Effector memory CD8-positive, alpha-beta T cell (primary cell): ENCODE measurements at places on chromosomes 16 and 17.

- no peaks in the 10 kb centered on the region for H3K27me3 ChIP-seq
- peaks cover 20% of the 10 kb centered on the region for H3K36me3 ChIP-seq
- peak overlapping the region; percentile 86 for H3K27ac ChIP-seq
- DNase-seq = no peak
Measured at GRCh38 chr16:23843143-23843542, 7.4 kb downstream of the PRKCB start.

DNA sequence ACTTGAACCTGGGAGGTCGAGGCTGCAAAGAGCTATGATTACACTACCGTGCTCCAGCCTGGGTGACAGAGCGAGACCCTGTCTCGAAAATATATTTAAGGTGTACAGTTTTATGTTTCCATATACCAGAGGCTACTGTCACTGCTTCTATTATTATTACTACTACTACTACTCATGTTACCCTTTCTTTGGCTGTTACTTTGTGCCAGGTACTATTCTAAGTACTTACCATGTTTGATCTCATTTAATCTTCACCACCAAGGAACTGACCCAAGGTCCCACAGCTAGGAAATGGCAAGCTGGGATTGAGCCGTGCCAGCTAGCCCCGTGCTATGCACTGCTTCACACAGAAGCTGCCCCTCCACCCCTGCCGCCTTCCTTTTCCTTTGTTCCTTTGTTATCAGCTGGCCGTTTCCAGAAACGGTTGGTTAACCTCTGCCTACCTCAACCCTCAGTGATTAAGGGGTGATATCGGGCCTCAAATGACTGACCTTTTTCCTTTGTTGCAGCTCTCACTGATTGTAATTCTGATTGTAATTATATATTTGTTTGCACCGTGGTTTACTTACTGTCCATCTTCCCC, 78.4 kb downstream of the ABCC1 start:
- no peak overlapping the region for H3K4me3 ChIP-seq
- H3K27ac ChIP-seq = peak overlapping the region; percentile 76

- no peaks in the 10 kb centered on the region for H3K36me3 ChIP-seq
- no peak overlapping the region for H3K27ac ChIP-seq
- DNase-seq = no peak
- no peak overlapping the region for H3K4me3 ChIP-seq
- H3K4me1 ChIP-seq = no peaks in the 10 kb centered on the region
Measured at GRCh38 chr16:21009815-21010214, 109.2 kb downstream of the LYRM1 start.

DNA sequence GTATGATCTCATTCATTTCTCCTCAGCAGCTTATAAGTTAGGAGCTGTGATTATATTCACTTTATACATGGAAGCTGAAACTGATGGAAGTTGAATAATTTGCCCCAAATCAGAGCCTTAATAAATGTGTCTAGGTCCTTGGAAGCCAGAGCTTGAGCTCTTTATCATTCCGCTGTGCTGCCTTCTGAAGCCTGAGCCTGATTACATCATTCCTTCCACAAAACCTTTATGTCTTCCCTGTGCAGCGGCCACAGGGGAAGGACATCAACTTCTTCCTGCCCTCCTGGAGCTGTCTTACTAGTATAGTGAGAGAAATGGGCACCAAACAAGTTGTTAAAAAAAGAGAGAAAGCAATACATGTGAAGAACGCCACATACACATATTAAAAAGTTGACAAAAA, 6.8 kb downstream of the TNRC6C start:
- H3K4me1 ChIP-seq = peaks cover 57% of the 10 kb centered on the region
- no peak for DNase-seq
- peak overlapping the region; percentile 64 for H3K4me3 ChIP-seq
- peaks cover 3% of the 10 kb centered on the region for H3K36me3 ChIP-seq
- no peaks in the 10 kb centered on the region for H3K27me3 ChIP-seq
- H3K27ac ChIP-seq = no peak overlapping the region

GRCh38 chr17:9389111-9389527, 186.5 kb downstream of the STX8 start:
- no peaks in the 10 kb centered on the region for H3K27me3 ChIP-seq
- peaks cover 4% of the 10 kb centered on the region for H3K4me1 ChIP-seq
- no peak overlapping the region for H3K4me3 ChIP-seq
- peaks cover 9% of the 10 kb centered on the region for H3K36me3 ChIP-seq
- no peak overlapping the region for H3K27ac ChIP-seq

DNA sequence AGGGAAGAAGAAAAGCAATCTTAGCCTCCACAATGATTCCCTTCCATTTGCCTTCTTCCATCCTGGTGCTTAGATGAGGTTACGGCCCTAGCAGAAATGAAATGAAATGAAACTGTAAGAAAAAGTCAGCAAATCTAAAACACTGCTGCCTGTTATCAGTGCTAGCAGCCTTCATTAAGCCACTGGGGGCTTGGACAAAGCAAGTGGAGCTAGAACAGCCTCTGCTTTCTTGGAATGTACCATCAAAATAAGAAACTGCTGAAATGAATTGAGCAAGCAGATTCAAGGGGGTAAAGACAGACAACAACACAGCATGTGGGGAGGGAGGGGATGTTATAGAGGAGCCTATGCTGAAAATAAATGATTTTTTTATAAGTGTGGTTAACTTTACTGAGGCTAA, 5.1 kb downstream of the ANKFN1 start:
- DNase-seq = no peak
- H3K4me1 ChIP-seq = no peaks in the 10 kb centered on the region
- no peaks in the 10 kb centered on the region for H3K36me3 ChIP-seq
- no peak overlapping the region for H3K27ac ChIP-seq

- H3K4me3 ChIP-seq = peak overlapping the region; percentile 55
- peak; percentile 80 for DNase-seq
- no peaks in the 10 kb centered on the region for H3K27me3 ChIP-seq
Measured at GRCh38 chr17:44218344-44219107, 949 bp downstream of the UBTF start.

DNA sequence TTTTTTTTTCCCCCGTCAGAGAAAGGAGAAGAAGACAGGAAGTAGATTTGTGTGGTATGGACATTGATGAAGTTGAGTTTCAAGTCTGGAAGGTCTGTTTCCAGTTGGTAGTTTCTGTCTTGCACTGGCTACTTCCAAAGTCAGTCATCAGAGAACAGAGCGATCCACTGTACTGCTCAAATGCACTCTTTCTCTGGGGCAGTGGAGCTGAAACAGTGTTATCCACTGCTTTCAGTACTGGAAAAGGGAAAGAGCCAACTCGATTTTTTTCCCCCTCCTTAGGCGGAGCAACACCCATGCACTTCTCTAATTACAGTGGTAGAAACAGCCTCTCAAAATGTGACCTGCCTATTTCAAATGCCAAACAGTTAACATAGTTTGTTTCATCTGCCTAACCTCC, 7.4 kb downstream of the PRKCA start:
- peaks cover 4% of the 10 kb centered on the region for H3K4me1 ChIP-seq
- H3K27ac ChIP-seq = no peak overlapping the region
- H3K4me3 ChIP-seq = no peak overlapping the region
- H3K36me3 ChIP-seq = peaks cover 4% of the 10 kb centered on the region

- peaks cover 3% of the 10 kb centered on the region for H3K4me1 ChIP-seq
- H3K27me3 ChIP-seq = peaks cover 40% of the 10 kb centered on the region
- H3K36me3 ChIP-seq = no peaks in the 10 kb centered on the region
Measured at GRCh38 chr17:13593757-13594156, 8.0 kb downstream of the HS3ST3A1 start.

DNA sequence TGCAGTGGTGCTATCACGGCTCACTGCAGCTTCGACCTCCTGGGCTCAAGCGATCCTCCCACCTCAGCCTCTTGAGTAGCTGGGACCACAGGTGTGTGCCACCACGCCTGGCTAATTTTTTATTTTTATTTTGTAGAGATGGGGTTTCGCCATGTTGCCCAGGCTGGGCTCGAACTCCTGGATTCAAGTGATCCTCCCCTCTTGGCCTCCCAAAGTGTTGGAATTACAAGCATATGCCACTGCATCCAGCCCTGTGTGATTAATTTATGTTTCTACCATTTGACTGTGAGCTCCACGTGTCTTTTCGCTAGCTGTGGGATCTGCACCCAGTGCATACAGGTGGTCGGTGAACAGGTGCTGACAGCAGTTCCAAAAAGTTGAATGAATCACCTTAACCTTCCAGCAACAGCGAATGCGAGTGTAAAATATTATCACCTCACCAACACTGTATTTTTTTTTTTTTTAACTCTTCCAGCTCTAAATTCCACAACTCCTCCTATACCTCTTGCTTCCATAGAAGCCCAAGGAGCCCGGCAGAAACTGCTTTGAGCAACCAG, 484 bp upstream of the NUDT7 start:
- H3K4me3 ChIP-seq = peak overlapping the region; percentile 90
- DNase-seq = peak; percentile 1
- peaks cover 8% of the 10 kb centered on the region for H3K36me3 ChIP-seq
- H3K27ac ChIP-seq = peak overlapping the region; percentile 92
- no peaks in the 10 kb centered on the region for H3K27me3 ChIP-seq

DNA sequence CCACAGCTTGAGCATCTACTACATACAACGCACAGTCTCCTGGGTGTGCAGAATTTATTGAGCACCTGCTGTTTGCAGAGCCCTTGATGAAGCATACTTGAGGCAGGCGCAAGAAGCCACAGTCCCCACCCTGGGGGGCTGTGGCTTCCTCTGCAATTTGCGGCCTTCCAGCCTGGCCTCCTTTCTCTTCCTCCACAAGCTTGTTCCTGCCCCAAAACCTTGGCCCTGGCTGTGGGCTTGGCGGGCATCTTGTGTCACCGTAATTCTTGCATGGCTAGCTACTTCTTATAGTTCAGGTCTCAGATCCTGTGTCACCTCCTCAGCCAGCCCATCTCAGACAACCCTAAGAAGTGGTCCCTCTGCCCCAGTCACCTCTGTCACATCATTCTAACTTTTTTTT, 43.9 kb upstream of the POLR3E start:
- H3K27ac ChIP-seq = peak overlapping the region; percentile 74
- no peak for DNase-seq
- no peaks in the 10 kb centered on the region for H3K27me3 ChIP-seq
- H3K4me3 ChIP-seq = no peak overlapping the region
- peaks cover 30% of the 10 kb centered on the region for H3K36me3 ChIP-seq

- H3K27me3 ChIP-seq = peaks cover 19% of the 10 kb centered on the region
- H3K4me1 ChIP-seq = peaks cover 29% of the 10 kb centered on the region
- H3K4me3 ChIP-seq = peak overlapping the region; percentile 90
- DNase-seq = no peak
- H3K27ac ChIP-seq = peak overlapping the region; percentile 96
Measured at GRCh38 chr16:67248073-67248400, 742 bp upstream of the SLC9A5 start.

DNA sequence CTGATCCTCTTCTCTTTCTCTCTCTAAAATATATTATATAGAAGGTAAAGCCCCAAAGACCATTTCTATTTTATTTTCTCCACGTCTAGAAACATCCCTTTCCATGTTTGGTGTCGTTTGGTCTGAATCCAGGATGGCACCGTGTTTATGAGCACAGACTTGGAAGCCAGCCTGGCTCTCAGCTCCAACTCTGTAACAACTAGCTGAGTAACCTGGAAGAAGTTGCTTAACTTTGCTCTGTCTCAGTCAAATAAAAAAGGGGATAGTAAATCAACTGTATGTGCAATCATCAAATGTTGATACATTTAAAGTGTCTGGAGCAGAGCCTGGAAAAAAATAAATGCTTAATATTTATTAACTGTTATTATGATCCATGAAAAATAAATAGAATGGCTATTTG, 249.8 kb upstream of the MAF start:
- no peaks in the 10 kb centered on the region for H3K4me1 ChIP-seq
- no peak for DNase-seq
- no peak overlapping the region for H3K4me3 ChIP-seq
- no peaks in the 10 kb centered on the region for H3K36me3 ChIP-seq

DNA sequence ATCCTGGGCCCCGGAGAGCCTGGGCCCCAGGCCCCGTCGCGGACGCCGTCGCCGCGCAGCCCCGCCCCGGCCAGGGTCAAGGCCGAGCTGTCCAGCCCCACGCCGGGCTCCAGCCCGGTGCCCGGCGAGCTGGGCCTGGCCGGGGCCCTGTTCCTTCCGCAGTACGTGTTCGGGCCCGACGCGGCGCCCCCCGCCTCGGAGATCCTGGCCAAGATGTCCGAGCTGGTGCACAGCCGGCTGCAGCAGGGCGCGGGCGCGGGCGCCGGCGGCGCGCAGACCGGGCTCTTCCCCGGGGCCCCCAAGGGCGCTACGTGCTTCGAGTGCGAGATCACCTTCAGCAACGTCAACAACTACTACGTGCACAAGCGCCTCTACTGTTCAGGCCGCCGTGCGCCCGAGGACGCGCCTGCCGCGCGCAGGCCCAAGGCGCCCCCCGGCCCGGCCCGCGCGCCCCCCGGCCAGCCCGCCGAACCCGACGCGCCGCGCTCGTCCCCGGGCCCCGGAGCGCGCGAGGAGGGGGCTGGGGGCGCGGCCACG, 36.8 kb upstream of the ZC3H18 start:
- peaks cover 2% of the 10 kb centered on the region for H3K27me3 ChIP-seq
- no peak for DNase-seq
- H3K27ac ChIP-seq = no peak overlapping the region
- peaks cover 17% of the 10 kb centered on the region for H3K4me1 ChIP-seq

GRCh38 chr17:29140631-29141513, 39.3 kb downstream of the MYO18A start:
- peak overlapping the region; percentile 92 for H3K4me3 ChIP-seq
- peak overlapping the region; percentile 96 for H3K27ac ChIP-seq
- peaks cover 24% of the 10 kb centered on the region for H3K36me3 ChIP-seq
- peak; percentile 48 for DNase-seq
- H3K4me1 ChIP-seq = peaks cover 69% of the 10 kb centered on the region

DNA sequence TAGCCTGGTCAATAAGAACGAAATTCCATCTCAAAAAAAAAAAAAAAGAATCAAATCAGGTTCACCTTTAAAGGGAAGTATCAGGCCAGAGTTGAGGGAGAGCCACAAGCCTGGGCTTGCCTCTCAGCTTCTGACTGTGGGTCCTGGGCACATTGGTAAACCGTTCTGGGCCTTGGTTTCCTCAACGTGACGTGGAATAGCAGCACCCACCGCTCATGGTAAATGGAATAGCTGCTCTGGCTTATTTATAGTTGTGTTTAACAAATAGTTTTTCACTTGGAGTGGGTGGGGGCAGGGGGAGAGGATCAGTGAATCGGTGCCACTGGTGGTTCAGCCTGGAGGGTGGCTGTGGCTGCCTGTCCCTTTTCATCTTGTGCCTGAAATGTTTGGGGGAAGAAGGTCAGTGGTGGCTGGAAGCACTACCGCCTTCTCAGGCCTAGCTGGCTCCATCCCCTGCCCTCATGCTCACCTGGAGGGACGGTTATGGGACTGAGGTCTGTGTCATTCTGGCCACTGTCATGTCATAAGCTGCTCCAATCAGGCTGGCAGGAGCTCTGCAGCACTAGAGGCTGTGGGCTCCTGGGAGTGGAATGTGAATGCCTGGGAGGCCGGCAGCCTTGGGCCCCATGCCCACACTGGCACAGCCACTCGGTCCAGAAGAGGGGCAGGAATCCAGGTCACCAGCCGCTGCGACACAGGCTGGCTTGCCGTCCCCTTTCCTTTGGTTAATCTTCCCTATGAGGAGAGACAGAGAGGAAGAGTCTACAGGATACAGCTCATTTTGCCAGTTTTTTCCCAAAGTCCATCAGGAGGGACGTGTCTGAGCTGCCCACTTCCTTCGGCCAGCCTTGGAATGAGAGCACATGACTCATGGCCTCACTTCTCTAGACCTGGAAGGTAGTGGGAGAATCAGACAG, 27.0 kb downstream of the CCR7 start:
- peaks cover 69% of the 10 kb centered on the region for H3K4me1 ChIP-seq
- H3K4me3 ChIP-seq = no peak overlapping the region
- DNase-seq = no peak
- H3K27me3 ChIP-seq = no peaks in the 10 kb centered on the region
- peak overlapping the region; percentile 79 for H3K27ac ChIP-seq
